ENCODE measurements at places on chromosomes 16 and 17.

DNA sequence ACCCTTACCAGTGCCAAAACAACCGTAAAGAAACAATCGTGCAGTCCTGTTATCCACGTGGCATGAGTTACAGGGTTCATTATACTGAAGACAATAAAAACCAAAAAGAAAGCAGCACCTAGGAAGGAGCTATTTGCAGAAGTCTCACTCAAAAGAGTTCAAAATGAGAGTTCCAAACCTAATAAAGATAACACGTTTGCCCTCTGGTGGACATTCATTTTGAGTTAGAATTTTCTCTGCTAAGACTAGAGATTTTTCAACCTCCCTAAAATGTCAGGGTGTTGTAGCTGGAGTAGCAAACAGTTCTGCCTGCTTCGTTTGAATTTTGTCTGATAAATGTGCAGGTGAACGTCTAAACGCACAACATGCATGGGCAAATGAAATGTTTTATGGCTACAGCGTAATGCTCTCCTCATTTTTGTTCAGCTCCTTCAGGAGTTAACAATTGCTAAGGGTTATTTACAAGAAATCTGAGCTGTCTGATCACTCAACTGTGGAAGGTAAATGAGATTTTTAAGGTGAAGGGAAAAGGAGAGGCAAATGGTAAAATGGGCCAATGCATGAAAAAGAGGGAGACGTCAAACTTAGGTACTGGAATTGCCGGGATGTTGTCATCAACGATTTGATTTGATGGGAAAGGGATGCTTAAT is 1067.9 kb upstream of the EEF2KMT start:
- peak; percentile 4 for DNase-seq

DNA sequence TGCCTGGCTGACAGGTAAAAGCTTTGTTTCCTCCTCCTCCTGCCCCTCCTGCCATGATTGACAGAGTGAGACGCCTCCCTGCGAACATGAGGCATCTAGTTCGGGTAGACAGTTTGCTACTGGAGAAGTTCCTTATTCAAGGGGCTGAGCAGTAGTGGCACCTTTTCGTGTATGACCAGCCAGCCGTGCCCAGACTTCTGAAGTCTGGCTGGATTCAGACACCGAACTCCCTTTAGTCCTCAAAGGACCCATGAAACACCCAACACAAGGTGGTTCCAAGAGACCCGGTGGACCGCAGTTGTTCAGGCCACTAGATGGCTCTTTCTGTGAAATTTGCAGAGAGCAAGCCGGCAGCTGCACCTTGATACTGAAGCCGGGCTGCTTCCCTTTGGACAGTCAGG is 192.8 kb downstream of the XYLT1 start:
- peak; percentile 56 for DNase-seq

GRCh38 chr17:81387100-81388090 is 7.9 kb upstream of the BAHCC1 start:
- peak; percentile 83 for DNase-seq

DNA sequence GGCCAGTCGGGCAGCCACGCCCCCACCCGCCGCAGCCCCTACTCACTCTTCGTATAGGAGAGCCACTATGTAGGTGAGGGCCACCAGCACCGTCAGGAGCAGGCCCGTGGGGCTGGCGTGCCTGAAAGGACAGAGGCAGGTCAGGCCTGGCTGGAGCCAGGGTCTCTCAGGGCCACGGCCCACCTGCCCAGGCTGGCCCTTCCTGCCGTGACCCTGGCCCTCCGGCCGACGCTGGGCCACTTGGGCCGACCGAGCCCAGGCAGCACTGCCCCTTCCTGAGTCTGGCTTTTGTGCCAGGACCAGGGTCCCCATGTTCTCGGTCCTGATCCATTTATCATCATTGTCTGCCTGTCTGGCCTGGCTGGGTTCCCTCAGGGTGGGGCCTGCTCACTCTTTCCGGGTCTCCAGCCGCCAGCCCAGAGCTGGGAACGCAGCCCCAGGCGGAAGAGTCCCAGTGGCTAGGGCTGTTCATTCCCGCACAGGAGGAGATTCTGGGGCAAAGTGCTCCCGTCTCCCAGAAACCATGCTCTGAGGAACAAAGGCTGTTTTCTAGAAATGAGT is 10.1 kb upstream of the RASD1 start:
- no peak for DNase-seq

DNA sequence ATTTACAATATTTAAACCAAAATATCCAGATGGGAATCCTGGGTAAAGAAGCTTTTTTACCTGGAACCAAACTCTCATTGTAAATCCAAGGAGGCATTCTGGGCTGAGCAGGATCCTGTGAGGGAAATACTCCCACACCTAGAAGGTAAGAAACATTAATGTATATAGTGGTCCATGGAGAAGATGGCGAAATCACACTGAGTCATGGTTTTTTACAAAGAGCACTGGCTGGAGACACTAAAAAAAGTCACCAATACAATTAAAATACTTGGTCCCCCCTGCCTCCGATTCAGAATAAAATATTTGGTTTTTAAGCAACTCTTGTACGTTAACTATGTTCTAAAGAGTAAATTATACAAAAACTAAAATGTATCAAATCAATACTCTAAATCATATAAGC is 32.9 kb downstream of the SYNRG start:
- no peak for DNase-seq

DNA sequence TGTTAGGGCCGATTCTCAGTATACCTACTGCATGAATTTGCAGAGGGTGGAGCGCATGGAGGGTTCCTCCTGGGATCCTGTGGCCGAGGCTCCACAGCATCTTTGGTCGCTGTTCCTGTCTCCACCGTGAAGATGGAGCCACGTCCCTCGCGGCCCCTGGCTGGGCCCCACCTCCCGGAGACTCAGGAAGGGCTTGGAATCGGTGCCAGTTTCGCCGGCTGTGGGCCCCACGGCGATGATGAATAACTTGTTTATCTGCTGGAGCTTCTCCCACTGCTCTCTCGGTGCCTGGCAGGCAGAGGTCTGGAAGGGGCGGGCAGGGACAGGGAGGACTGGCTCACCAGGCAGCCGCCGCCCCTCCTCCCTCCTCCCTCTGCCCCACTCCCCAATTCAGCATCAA is 8.1 kb downstream of the SLC5A11 start:
- DNase-seq: peak; percentile 20

DNA sequence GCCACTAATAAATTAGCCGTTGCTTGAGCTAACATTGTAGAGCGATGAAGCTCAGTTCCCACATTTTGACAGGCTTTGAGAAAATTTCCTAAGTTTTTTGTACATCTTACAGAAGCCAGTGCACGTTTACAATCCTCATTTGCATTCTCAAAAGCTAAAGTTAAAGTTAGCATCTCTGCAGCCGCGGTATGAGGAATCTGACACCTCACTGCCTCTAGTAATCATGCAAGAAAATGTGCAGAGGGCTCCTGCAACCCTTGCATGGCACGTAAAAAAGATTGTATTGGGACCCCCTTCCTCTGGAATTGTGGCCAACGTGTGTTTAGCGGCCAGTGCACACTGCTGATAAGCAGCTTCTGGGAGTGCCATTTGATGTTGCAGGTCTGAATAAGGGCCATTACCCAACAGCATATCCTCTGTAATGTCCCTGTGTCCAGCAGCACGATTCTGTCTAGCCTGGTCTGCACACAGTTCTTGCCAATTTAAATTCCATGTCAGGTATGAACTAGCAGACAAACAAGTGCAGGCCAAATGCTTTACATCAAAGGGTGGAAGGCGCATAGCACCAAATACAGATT is 12.4 kb upstream of the ZNF689 start:
- no peak for DNase-seq

DNA sequence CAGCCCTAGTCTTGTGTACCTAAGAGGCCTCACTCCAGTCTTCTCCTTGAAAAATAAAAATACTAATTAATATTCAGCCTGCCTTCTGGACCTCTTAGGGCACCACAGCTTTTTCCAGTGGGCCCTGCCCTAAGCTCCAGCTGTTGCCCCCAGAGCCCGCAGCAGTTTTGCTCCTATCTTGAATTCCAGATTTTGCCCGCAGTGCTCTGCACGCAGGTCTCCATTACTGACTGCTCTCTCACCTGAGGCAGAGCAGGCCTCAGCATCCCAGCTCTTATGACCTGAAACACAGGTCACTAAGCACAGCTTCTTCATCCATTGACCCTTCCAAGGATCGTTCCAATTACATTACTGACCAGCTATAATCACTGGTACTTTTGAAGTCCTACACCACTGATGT is 28.4 kb upstream of the NAGLU start:
- DNase-seq: no peak

DNA sequence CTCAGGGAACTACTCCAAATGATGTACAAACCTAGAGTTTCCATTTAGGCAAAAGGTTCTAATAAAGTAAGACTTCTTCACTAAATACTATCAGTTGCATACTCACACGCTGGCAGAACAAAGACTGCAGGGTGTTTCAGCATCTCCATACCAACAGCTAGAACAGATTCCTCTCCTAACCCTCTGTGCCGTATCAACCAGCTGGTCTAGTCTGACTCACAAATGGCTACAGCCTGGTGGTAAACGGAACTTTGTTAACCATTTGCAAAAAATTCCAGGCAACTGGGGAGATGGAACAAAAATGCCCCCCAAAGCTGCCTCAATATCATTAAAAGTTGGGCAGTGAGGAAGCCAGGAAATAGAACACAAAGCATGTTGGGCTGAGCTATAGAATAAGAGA is 217.1 kb downstream of the GRIN2A start:
- DNase-seq: no peak

GRCh38 chr17:56936697-56937322 is 23.0 kb upstream of the TRIM25 start:
- DNase-seq: peak; percentile 37

DNA sequence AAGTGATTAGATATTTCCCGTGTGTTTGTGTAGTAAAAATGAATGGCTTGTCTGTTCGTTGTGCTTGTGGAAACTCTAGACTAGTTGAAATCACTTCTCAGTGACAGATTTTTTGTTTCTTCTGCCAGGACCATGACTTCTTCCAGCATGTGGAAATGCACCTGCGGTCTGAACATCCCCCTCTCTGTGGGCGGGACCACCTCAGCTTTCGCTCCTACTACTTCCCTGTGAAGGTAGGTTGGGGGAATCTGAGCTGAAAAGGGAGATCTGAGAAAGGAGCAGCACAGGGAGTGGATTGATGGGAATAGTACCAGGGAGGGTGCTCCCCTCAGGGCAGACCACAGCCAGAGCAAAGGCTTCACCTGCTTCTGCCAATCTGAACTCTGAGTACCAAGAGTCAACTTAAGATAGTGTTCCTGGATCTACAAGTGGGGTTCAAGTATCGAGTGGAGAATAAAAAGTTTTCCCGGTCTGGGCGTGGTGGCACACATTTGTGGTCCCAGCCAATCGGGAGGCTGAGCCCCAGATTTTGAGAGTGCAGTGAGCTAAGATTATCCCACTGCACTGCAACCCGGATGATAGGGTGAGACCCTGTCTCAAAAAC is 47.5 kb downstream of the SF3B3 start:
- DNase-seq: peak; percentile 38

GRCh38 chr17:69501591-69502468 is 87.3 kb downstream of the MAP2K6 start:
- peak; percentile 91 for DNase-seq

GRCh38 chr16:73048292-73049080 is 558 bp upstream of the ZFHX3 start:
- DNase-seq: peak; percentile 58

- peak; percentile 65 for DNase-seq
Observed at GRCh38 chr17:1943436-1943831, 81.7 kb downstream of the RTN4RL1 start.

- peak; percentile 26 for DNase-seq
Observed at GRCh38 chr17:64024781-64025731, 4.6 kb upstream of the ICAM2 start.

- DNase-seq: no peak
Observed at GRCh38 chr16:53901408-53901807, 197.5 kb downstream of the FTO start.

DNA sequence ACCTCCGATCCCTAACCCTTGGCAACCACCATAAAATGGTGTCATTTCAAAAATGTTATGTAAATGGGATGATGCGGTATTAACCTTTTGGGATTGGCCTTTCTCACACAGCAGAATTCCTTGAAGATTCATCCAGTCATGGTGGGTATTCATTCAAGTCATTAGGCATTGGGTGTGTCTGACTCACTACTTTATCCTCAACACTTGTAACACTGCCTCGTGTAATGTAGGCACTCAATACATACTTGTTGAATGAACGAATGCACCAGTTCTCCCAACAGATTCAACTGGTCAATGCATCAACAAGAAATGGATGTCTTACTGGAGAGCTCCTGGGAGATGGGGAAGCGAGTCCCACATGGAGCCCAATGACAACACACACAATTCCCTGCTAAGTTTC is 21.8 kb upstream of the GAN start:
- no peak for DNase-seq

DNA sequence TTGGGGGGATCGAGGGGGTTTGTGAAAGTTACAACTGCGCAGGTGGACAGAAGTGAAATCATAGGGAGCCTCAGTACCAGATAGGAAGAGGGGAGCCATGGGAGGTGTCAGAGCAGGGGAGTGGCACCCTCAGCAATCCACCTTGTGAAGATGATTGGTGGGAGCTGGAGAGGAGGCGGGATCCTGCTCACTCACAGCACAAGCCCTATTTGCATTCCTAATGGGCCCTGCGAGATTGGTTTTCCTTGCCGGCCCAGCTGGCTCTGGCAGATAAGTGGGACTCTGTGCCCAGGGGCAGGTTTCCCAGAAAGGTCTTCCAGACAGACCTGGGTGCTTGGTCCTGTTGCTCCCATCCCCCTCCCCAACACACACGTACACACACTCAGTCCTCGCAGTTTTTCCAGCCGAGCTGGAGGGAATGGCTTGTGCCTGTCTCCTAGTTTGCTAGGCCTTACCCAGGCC is 9.4 kb downstream of the WNT3 start:
- no peak for DNase-seq

GRCh38 chr17:603406-604114 is 111.1 kb downstream of the VPS53 start:
- DNase-seq: no peak

DNA sequence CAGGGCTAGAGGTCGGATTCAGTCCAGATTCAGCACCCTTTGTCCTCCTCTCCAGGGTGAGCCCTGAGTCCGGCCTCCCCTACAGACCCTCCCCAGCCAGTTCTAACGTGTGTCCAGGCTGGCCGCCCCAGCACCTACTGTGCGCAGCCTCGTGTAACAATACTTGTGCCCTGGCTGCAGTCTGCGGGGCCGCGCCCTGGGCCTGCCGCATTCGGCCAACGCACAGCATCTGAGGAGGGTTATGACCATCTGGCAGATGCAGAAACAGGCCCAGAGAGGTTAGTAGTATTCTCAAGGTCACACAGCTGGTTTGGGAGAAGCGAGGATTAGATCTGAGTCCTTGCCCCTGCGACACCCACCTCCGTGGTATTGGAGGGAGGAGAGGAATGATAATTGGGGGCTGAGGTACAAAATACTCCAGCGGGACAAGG is 968 bp downstream of the RIPOR1 start:
- no peak for DNase-seq

GRCh38 chr16:87560428-87561199 is 41.7 kb upstream of the JPH3 start:
- DNase-seq: no peak

DNA sequence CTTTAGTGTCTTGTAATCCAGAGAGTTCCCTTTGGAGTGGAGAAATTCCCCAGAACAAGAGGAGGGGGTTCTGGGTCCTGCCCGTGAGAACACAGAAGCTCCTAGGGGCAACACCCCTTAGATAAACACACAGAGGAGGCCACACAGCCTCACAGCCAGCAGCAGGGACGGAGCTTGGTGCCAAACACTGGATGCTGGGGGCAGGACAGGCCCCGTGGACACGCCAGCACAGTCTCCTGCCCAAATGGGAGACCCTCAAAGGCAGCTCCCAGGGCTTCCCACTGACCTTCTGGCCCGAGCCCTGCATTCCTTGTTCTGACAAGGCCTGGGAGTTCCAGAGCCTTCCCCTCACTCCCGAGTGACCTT is 31.8 kb upstream of the JPH3 start:
- no peak for DNase-seq

GRCh38 chr17:28390141-28390540 is 15.9 kb downstream of the SLC46A1 start:
- no peak for DNase-seq

All from tongue (tissue), 3 donors.